ENCODE measurements at places on chromosomes 7 and 10.

DNA sequence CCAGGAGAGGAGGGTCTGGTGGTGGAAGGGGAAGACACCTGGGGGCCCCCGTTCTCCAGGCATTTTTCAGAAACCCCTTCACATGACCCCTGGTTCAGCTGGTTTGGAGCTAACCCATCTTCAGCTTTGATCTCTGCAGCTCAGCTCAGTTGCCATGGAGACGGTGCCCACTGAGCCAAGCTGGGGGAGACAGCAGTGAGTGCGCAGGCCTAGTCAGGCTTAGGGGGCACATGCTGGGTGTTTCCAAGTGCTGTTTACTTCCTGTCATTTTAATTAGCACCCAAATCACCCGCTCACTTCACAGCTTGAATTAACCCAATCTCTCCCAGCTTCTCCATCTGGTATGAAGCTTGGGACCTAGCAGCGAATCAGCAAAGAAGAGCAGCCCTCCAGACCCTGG, 9.0 kb downstream of the SPOCK2 start:
- no peak for DNase-seq

DNA sequence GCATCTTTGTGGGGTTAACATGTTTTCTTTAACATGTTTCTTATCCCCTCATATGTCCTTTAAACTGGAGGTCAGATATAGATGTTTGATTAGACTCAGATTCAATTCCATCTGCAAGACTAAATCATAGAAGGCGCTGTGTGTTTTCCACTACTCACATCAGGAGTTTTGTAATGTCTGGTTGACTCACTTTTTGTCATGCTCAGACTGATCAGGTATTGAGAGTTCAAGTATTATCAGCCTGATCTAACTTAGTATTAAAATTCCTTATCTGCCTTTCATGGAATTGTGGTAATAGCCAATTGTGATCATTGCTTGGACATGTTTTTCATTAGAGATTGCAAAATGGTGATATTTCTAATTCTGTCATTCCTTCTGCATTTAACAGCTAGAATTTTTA, 30.2 kb downstream of the ENTPD7 start:
- DNase-seq, result no peak

GRCh38 chr10:133328358-133329343, 8.0 kb downstream of the CALY start:
- DNase-seq, result no peak

- DNase-seq, result peak; percentile 24
Measured at GRCh38 chr10:45249978-45250693, 65.3 kb downstream of the OR13A1 start.

- DNase-seq, result no peak
Measured at GRCh38 chr10:18608596-18608995, 42.8 kb downstream of the NSUN6 start.

GRCh38 chr7:152924826-152925411, 165.4 kb downstream of the ACTR3B start:
- no peak for DNase-seq

DNA sequence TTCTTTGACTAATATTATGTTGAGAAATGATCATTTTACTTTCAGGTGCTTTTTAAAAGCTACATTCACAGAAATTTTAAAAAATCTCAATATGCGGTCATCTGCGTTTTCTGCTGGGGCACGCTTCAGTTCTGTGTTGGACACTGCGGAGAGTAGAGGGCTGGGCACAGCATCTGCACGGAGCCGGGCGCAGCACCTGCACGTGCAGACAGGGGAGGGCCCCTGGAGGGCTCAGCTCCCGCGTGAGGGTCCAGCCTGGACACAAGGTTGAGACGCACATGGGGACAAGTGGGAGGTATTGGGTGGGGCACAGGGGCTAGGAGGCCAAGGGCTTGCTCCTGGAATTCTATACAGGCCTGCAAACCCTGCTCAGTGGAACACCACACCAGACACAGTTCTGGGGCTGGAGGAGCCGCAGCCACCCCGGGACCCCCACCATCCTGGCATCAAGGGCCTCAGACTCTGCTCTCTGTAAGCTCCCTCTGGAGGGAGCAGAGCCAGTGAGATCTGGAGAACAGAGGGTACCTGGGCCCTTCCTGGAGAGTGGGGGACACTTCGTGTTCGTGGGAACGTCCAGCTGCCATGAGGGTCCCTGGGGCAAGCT, 20.4 kb upstream of the FAM20C start:
- DNase-seq, result no peak

- no peak for DNase-seq
Measured at GRCh38 chr10:6769704-6770417, 189.8 kb upstream of the PRKCQ start.

DNA sequence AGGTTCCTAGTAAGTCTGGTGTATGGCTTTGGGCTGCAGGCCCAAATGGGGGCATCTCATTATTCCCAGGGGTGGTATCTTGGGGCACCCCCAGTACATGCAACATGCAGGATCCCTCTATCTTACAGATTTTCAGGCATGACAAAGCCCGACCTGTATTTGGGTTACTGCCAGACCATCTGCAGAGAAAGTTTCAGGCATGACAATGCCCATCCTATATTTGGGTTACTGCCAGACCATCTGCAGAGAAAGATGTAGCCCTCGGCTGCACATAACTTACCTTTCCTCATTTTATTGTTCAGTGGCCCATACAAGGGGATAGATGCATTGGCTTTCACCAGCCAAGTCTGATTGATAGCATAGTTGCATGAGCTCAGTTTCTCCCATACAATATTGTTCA, 112.2 kb upstream of the RAB18 start:
- no peak for DNase-seq

DNA sequence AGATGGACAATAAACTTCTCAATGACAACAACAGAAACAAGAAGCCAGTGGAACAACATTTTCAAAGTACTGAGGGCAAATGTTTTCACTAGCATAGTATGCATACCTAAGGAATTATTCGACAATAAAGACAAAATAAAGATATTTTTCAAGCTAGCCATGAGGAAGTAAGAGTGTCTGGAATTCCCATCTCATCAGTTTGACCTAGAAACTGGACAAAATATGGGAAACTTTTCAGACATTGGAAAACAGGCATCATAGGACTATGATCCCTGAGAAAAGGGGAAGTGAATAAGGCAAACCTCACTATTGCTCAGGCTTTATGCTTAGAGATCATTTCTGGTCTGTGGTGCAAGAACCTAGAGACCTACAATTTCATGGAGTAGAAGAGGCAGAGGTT, 86.3 kb downstream of the OAT start:
- no peak for DNase-seq

GRCh38 chr10:89852872-89853271, 151.5 kb downstream of the KIF20B start:
- no peak for DNase-seq

DNA sequence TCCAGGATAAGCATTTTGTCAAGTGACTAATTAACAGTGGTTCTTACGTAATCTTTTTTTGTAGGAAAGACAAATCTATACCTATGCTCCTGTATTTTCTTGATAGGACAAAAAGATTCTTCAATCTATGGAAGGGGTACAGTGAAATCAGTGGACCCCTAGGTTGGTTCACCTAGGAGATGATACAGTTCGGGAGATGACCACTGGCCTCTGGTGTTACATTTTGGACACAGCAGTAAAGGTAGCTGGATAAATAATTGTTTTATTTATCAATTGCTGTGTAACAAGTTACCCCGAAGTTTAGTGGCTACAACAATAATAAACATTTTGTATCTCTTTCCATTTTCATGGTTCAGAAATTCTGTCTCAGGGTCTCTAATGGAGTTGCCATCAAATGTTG, 288.2 kb upstream of the MAGI2 start:
- no peak for DNase-seq

GRCh38 chr7:95863-96260, 96.5 kb upstream of the FAM20C start:
- no peak for DNase-seq

DNA sequence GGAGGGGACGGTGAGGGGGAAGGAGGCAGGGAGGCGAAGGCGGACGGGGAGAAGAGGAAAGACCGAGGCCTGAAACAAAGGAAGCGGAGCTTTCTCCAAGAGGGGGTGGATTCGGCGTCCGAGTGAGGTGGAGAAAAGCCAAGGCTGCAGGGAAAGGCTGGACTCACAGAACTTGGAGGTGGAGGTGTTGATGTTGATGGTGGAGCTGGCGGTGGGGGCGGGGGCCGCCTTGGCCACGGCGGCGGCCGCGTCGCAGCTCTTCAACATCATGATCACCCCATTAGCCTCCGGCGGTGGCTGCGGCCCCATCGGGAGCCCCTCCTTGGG, 578 bp downstream of the CACUL1 start:
- DNase-seq, result peak; percentile 4

- DNase-seq, result no peak
Measured at GRCh38 chr10:129790715-129791446, 173.2 kb downstream of the EBF3 start.

DNA sequence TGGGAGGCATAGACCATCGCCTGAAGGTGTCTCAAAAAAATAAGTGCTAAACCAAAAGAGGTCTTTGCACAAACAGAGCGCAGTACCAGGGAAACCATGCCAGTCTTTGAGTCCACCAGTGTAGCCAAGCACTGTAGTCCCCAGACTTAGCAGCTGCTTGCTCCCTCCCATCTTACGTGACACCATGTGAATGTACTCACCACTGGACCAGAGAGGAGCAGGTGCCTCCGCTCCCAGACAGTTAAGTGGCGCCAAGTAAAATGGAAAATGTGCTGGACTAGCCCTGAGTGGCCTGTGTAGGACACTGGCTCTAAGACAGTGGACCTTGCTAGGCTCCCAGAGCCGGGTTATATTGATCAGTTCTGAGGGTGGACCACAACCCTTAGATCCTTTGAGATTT, 47.7 kb upstream of the PLEKHA1 start:
- DNase-seq, result no peak

GRCh38 chr10:88322324-88323063, 260.6 kb downstream of the RNLS start:
- DNase-seq, result no peak

DNA sequence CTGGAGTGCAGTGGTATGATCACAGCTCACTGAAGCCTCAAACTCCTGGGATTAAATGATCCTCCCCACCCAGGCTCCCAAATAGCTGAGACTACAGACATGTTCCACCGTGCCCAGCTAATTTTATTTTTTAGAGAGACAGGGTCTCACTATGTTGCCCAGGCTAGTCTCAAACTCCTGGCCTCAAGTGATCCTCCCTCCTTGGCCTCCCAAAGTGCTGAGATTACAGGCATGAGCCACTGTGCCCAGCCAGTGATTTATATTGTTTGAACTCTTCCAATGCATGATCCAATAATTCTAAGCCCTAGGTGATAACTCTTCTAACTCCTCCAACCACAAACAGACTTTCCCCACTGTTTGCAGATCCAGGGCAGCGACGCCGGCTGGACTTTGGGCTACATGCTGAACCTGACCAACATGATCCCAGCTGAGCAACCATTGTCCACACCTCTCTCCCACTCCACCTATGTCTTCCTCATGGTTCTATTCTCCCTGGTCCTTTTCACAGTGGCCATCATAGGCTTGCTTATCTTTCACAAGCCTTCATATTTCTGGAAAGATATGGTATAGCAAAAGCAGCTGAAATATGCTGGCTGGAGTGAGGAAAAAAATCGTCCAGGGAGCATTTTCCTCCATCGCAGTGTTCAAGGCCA, 41.8 kb upstream of the CC2D2B start:
- DNase-seq, result no peak

GRCh38 chr7:26190417-26190869, 10.1 kb downstream of the HNRNPA2B1 start:
- no peak for DNase-seq

GRCh38 chr7:35379481-35379880, 125.6 kb upstream of the TBX20 start:
- DNase-seq, result no peak

- DNase-seq, result no peak
Measured at GRCh38 chr7:16753932-16754855, 639 bp downstream of the TSPAN13 start.

GRCh38 chr10:77090381-77091356, 546.9 kb downstream of the KCNMA1 start:
- no peak for DNase-seq

DNA sequence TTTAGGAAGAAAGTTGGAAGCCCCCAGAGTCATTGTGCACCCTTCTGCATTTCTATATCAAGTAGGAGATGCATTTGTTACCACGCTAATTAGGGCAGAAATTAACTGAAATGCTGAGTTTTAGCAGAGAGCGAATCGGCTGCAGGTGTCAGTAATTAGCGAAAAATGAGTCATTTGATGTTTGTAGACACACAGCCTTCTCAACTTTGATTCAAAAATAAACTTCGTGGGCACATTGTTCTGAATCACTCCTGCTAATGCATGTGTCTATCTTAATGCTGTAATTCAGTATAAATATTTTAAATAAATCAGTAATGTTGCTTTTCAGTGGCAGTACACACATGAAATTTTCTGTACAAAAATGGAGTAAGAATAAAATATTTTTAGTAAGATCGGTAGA, 109.5 kb upstream of the CARD11 start:
- DNase-seq, result no peak

- DNase-seq, result no peak
Measured at GRCh38 chr10:101052285-101052684, 9.5 kb upstream of the KAZALD1 start.

GRCh38 chr7:44755698-44756627, 7.3 kb downstream of the ZMIZ2 start:
- DNase-seq, result no peak

GRCh38 chr10:22647244-22647643, 67.1 kb downstream of the PIP4K2A start:
- DNase-seq, result no peak

GRCh38 chr7:120780938-120781337, 77.0 kb downstream of the TSPAN12 start:
- no peak for DNase-seq

GRCh38 chr7:123054357-123055133, 59.0 kb upstream of the TAS2R16 start:
- no peak for DNase-seq

- DNase-seq, result no peak
Measured at GRCh38 chr10:86970982-86971231, 2.6 kb downstream of the ADIRF start.

- DNase-seq, result no peak
Measured at GRCh38 chr7:80133361-80134114, 1.1 kb upstream of the GNAI1 start.

GRCh38 chr10:127149501-127150081, 46.8 kb downstream of the INSYN2A start:
- DNase-seq, result no peak

DNA sequence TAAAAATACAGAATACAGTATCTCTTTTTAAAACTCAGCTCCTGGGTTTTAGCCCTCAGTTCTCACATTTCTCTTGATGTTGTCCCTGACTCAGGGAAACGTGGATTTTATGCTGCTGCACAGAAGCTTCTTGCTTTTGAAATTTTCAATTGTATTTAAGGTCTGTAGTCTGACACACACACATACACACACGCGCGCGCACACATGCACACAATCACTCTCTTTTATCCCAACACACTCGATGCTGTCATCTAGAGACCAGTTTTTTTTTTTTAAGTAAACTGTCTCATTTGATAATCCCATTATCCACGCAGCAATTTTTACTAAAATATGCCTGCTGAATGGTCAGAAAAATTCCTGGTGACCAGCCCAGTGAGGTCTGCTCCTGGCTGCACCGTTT, 108.6 kb downstream of the KMT2E start:
- DNase-seq, result no peak

Data from stimulated activated CD4-positive, alpha-beta T cell treated with anti-CD3 and anti-CD28 coated beads, Interleukin-12 subunit alpha, Interleukin-12 subunit beta, amount 100 ng/mL, for 48 hours (primary cell).